Activated CD8-positive, alpha-beta memory T cell treated with anti-CD3 and anti-CD28 coated beads for 1 hour (primary cell): ENCODE measurements at places on chromosomes 5 and 9.

DNA sequence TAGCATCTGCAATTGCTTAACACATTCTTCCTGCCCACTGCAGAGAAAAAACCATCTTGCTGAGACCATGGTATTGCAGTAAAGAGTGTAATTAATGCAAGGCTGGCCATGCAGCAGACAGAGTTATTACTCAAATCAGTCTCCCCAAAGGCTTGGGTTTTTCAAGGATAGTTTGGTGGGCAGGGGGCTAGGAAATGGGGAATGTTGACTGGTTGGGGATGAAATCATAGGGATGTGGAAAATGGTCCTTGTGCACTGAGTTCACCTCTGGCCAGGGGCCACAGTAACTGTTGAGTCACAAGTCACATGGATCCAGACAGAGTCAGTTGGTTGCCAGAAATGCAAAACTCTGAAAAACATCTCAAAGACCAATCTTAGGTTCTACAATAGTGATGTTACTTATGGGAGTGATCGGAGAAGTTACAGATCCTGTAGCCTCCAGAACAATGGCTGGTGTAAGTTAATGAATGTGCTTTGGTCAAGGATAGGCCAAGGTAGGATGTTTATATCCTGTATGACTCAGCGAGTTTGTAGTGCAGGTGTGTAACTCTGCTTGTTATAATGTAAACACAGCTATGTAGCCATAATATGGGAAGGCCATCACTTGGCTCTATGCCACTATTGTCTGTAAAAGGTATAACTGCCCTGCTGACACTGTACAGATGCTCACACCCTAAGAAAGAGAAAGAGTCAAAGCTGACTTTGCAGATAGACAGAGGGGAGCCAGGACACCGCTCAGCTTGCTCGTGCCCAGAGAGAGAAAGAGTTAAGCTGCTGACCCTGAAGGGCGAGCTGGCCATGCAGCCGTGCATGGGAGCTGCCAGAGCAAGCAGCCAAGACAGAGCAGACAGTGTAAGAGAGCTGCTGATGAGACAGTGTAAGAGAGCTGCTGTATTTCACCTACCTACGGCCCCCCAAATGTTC is 27.2 kb downstream of the C9orf152 start:
- DNase-seq = no peak

DNA sequence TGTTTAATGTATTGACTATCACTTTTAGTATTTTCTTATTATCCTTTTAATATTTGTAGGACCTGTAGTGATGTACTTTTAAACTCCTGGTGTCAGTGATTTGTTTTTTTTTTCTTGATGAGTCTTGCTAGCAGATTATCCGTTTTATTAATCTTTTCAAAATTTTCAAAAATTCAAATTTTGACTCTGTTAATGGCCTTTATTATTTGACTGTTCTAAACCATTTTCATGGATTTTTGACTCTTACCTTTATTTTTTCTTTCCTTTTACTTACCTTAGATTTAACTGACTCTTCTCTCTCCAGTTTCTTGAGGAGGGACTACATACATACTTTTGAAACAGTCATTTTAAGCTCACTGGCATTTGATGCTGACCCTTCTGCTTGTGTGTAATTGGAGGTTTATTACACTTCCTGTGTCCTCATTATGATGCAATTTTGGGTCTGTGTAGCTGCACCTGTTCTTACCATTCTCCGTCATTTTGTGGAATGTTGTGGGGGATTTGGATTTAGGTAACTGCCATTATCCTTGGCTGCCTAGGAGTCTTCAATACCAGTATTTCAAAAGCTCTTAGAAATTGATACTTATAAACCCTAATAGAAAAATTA is 32.0 kb upstream of the EXOC3 start:
- no peak for DNase-seq

DNA sequence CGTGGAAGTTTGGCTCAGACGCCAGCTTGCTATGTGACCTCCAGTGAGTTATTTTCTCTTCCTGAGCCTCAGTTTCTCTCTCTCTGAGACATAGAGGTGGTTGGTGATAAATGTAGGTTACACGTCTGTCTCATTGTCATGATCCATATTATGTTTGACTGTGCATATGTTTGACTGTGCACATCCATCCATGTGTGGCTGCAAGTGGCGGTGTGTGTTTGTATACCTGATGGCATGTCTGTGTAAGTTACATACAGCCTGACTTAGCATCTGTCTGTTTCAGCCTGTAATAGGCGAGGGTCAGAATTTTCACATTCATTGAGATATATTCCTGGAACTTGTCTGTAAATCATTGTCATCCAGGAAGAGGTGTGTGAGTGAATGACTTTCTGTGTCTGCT is 3.3 kb downstream of the SPARC start:
- no peak for DNase-seq

- DNase-seq = no peak
Measured at GRCh38 chr5:132471151-132471907, 19.2 kb downstream of the IRF1 start.

GRCh38 chr9:86046071-86046636 is 53.2 kb downstream of the GOLM1 start:
- no peak for DNase-seq

GRCh38 chr5:54794135-54794975 is 191.0 kb downstream of the ESM1 start:
- no peak for DNase-seq

DNA sequence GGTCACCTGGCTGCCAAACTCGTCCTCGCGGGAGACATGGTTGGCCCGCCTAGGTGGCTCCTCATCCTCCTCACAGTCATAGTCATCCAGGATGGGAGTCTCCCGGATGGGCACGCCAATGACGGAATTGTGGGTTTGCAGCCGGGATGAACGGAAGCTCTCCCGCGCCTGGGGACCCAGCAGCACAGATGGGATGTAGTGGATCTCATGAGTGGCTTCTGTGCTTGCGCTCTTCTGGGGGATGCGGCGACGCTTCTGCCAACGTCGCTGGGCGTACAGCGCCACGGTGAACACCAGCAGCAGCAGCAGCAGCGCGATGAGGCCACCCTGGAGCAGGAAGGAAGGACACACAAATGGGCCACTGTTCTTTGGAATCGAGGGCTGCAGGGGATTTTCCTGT is 200.4 kb downstream of the ASTN2 start:
- DNase-seq = no peak

GRCh38 chr9:128587453-128587852 is 35.1 kb downstream of the SPTAN1 start:
- DNase-seq = no peak

- DNase-seq = no peak
Measured at GRCh38 chr5:98906756-98907355, 22.0 kb downstream of the CHD1 start.
